Activated T-cell treated with anti-CD3 and anti-CD28 coated beads, Interleukin-2, amount 50 U/mL, for 72 hours (primary cell): ENCODE measurements at places on chromosomes 5 and 9. TPM values are rescaled to one million over a fixed set of nuclear protein-coding genes. Genes with fewer than 3 reads are reported as not detected.

C5orf58 gene
- total RNA-seq: not detected

PCDHB12 gene
- total RNA-seq: not detected

SSBP2 gene
- 13.5 TPM for total RNA-seq

ADAMTSL2 gene
- total RNA-seq: 0.07 TPM

GOLM1 gene
- total RNA-seq: 2.7 TPM

ACOT12 gene
- total RNA-seq: not detected

FBP1 gene
- 1.3 TPM for total RNA-seq

LCN9 gene
- not detected for total RNA-seq

TCERG1 gene
- 84.5 TPM for total RNA-seq

PTGS1 gene
- total RNA-seq: 0.58 TPM

TTC39B gene
- total RNA-seq: 46.7 TPM

GRCh38 chr5:177178733-177179304, 45.2 kb downstream of the NSD1 start:
- no peak for DNase-seq

DNA sequence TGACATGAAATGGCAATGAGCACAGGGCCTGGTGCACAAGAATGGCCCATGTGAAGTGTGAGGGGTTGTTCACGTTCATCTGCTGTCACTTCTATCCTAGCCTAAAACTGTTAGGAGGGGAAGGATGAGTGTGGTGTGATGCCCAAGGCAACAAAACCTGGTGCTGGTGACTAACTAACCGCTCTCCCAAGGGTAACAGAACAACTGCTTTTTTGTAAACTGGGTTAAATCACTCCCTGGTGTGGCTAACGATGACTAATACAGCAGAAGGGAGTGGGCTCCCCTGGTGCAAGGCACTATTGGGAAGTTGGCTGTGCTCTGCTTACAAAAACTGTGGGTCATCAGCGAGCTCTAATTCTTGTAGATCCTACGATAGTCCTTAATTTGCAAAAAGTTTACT, 103.2 kb upstream of the VCAN start:
- DNase-seq: no peak

DNA sequence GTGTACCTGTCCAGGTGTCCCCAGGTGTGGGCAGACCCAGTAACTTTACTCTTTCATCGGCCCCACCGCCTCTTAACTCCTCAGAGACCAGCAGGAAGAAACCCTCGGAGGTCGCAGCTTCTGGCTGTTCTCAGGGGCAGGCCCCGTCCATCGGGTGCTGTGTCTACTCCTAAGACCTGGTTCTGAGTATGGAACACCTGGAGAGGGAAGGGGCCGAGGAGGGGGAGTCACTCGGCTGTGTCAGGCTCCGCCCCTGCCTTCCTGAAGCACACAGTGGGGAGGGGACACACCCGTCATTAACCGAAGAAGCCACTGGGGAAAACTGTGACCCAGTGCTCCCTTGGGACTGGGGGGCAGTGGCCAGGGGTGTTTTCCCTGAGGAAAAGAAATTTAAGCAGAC, 22.3 kb downstream of the NTNG2 start:
- DNase-seq: no peak

DNA sequence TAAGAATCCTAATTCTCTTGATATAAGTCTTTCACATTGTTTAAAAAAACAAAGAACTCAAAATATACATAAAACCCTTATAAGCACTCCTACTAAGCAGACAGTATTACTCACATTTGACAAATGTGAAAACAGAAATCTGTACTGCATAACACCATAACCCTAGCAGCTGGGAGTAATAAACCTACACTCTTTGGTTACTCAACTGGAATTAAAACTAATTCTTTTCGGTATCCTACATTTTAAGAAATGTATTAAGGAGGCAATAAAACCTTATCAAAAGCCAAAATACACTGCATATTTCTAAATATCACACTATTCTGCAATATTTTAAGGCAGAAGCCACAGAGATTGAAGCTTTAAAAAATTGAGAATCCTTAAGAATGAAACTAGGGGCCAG, 6.8 kb downstream of the AUH start:
- no peak for DNase-seq

DNA sequence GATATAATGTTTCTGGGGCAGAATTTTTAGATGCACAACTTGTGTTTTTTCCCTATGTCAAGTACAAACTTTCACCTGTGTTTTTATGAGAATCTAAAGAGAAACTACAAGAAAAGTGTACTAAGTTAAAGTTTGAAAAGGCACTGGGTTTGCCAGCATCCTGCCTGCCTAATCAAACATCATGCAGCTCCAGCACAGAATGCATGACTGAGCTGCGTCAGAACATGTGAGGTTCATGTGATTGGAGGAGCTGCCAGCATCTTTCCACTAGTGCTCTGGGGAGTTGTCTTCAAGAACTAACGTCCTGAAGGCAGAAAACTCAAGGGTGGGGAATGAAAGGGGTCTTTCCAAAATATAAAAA, 46.1 kb upstream of the RIC1 start:
- DNase-seq: peak; percentile 44

DNA sequence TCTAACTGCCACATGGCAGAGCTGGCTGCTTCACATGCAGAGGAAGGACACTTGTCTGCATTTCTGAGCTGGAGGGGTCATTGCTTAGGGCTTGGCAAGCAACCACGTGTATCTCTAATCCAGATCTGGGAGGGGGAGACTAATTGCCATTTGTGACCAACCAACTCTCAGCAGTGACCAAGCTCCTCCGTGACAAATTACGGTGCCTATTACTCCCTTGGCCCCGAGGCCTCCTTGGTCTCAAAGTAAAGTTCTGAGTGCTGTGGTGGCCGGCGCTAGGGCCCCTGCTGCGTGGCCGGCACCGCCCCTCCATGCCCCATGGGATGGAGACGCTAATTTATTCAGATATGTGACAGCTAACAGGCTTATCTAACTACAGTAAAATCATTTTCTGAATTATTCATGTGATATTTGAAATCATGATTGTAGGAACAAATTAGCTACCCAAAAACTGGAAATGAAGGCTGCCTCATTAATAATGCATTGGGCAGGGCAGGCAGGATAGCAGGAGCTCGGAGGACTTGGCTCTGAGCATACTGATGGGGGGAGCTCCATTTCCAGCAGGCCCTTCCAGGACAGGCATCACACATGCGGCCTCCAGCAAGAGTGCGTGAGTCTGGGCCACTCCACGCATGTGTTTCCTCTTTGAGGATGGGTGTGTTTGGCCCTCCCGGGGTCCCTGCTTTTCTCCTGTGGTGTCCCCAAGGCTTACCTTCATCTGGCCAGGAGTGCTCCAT, 67.7 kb downstream of the C5orf15 start:
- DNase-seq: no peak

DNA sequence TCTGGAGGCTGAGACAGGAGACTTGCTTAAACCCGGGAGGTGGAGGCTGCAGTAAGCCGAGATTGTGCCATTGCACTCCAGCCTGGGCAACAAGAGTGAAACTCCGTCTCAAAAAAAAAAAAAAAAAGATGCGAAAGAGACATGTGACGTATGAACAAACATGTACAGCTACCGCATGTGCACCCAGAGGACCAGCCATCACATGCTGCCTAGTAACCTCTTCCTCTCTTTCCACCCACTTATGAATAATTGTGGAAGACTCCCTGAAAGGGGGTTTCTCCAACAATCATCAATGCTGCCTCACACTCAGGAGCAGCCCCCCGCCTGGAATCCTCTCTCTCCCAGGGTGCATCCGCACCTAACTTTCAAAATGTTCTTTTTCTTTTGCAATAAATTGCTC, 2.2 kb downstream of the SARDH start:
- DNase-seq: no peak

DNA sequence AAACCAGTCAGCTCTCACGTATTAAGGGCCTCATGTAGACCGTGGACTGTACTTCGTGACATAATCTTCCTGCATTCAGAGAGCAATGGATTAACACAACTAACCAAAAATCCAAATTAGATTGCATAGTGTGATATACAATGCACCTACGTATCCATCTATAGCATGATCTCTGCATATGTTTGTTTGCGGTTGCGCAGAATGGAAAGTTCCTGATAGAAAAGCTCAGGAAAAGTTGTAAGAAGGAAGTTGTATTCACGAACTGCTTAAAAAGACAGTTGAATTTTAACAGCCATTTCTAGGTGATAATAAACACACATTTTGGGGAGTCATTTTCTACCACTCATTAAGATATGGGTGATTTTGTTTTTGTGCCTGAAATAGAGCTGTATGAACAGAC, 869.0 kb downstream of the TLE4 start:
- DNase-seq: no peak

- no peak for DNase-seq
Observed at GRCh38 chr9:134959971-134960310, 42.2 kb upstream of the FCN1 start.

DNA sequence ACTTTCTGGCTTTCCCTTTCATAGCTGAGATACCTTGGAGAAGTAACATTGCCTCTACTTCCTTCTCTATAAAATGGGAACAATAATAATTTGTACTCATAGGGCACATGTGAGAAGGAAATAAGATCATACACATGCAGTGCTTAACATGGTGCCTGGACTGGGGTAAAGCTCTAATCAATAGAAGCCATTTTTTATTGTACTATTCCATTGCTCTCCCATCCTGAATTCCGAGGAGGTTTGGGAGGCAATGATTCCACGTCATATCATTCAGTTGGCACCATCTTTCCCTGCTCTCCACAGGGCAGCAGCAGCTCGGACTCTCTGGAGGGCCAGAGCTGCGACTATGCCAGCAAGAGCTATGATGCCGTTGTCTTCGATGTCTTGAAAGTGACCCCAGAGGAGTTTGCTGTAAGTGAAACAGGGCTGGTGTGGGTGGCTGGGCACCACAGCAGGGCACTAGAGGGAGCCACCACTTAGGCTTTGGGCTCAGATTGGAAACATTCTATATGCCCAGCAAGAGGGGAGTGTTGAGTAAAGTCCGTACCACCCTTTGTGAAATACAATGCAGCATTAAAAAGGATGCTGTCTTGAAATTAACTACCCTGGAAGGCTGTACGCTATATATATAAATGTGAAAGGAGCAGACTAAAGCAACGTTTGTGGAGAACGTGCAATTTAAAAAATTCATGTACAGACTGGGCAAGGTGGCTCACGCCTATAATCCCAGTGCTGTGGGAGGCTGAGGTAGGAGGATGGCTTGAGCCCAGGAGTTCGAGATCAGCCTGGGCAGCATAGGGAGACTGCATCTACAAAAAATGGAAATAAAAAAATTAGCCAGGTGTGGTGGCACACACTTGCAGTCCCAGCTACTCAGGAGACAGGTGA, 51.2 kb downstream of the RALGPS1 start:
- peak; percentile 43 for DNase-seq

DNA sequence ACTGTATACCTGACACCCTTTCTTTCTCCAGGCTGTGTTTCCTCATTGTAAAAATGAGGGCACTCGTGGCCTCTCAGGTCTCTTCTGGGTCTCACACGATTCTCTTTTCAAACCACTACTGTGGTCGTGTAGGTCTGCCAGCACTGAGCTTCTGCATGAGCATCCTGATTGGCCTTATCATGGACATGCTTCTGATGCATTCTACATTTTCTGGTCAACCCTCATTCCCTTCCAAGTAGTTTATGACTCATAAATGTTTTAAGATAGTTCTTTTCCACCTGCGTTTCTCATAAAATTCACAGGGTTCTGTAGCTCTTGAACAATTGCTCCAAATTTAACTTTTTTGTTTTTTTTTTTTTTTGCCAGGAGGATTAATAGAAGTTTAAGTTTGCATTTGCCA, 294.8 kb downstream of the KCTD16 start:
- no peak for DNase-seq

GRCh38 chr9:82706786-82707185, 356.2 kb downstream of the RASEF start:
- no peak for DNase-seq

DNA sequence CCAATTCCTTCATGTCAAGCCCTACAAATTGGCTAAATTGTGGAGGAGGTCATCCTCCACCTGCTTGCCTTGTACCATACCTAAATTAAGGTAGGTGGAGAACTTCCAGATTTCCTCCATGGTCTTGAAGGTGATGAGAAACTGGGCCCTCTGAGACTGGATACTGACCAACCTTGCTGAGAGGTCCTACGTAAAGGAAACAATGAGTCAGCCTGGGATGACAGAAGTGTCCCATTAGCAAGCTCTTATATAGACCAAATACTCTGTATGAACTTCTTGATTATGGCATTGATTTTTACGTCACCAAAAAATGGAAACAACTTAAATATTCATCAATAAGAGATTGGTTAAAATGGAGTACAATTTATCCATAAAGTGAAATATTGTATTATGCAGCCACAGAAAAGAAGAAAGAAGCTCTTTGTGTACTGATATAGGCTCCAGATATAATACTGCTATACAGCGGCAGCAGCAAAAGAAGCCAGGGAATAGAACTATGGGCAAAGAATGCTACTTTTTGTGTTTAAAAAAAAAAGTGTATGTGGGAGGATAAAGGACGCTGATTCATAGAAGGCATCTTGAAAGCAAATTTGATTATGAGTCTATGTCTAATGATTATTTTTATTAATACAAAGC, 18.3 kb downstream of the SH3TC2 start:
- no peak for DNase-seq

GRCh38 chr9:29129763-29130162, 1556.5 kb upstream of the C9orf72 start:
- DNase-seq: no peak

GRCh38 chr5:10091701-10092100, 158.0 kb downstream of the ATPSCKMT start:
- DNase-seq: no peak

DNA sequence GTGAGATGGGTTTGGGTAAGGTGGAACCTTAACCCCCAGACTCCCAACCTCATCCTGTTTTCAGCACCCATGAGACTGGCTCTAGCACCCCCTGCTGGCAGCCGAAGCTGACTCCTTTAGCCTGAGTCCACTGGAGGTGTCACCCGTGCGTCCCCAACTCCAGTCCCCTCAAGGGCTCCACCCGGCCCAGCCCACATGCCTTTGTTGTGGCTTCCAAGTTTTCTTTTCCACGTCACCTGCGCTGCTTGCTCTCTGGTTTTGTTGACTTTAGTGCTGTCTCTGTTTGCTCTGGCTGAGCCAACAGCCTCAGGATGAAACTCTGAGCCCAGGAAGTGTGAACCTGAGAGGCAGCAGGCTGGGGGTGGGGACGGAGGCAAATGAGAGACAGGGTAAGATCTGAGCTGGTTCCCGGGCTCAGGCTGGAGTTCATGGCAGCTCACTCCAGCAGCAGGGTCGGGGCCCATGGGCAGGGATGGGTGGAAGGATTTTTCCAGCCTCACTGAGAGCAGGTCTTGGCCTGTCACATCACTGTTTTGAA, 13.2 kb upstream of the AQP7 start:
- DNase-seq: peak; percentile 94

DNA sequence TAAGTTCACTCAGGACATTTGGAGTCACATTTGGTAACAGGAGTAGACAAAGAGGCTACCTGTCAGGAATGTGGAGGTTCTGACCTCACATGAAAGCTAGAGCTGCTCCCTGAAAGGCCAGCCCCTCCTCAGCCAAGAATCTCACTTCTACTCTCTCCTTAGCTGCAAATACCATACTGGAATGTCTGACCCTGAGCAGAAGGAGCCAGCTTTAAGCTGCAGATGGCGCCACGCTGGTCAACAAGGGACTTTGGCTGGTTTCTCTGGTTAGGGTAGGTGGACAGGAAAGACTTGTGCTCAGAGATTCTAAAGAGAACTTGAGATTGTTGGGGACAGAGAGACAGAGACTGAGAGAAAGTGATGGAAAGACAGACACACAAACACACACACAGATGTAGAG, 21.9 kb downstream of the ASTN2 start:
- DNase-seq: no peak

- DNase-seq: no peak
Observed at GRCh38 chr5:119385136-119385535, 29.3 kb downstream of the TNFAIP8 start.

- DNase-seq: no peak
Observed at GRCh38 chr5:119655061-119655460, 25.7 kb downstream of the FAM170A start.

- no peak for DNase-seq
Observed at GRCh38 chr9:111481885-111482636, 2.1 kb downstream of the ECPAS start.
